ENCODE measurements at places on chromosomes 11 and 22. TPM values are rescaled to one million over a fixed set of nuclear protein-coding genes. Genes with fewer than 3 reads are reported as not detected.

Gene PTPRCAP
- not detected for total RNA-seq

Gene CCDC157
- total RNA-seq, result 11.1 TPM

DNA sequence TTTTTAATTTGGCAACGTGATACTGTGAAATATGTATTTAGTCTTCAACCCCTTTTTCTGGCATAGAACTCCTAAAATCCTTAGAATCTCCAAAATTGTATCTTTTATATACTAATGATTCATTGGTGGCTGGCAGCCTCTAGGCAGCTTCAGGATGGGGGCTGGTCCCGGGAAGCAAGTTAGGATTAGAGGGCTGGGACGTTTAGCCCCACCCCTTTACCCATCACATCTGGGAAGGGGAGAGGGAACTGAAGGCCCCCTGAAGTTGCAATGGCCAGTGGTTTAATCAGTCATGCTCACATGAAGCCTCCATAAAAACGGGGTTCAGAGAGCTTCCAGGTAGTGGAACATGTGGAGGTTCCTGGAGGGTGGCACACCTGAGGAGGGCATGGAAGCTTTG, 7.1 kb downstream of the IL17RA start:
- no peak for DNase-seq

Gene KCNK7
- total RNA-seq, result 0.34 TPM

- no peak for DNase-seq
Observed at GRCh38 chr11:86874304-86875056, 74.1 kb downstream of the PRSS23 start.

Gene MYO18B
- total RNA-seq, result 0.09 TPM

Gene INSC
- total RNA-seq, result 0.87 TPM

- DNase-seq, result no peak
Observed at GRCh38 chr11:119794756-119795155, 65.8 kb upstream of the NECTIN1 start.

Gene ZNF280B
- total RNA-seq, result 10.4 TPM

GRCh38 chr11:129576652-129577051, 201.0 kb downstream of the BARX2 start:
- DNase-seq, result no peak

- no peak for DNase-seq
Observed at GRCh38 chr11:120034881-120035630, 102.9 kb downstream of the TRIM29 start.

Gene SLC5A4
- 0.06 TPM for total RNA-seq
